ENCODE measurements at places on chromosomes 4 and X. TPM values are rescaled to one million over a fixed set of nuclear protein-coding genes. Genes with fewer than 3 reads are reported as not detected.
A peak's percentile ranks its signal among the peaks of the same experiment; 100 is the strongest.

DNA sequence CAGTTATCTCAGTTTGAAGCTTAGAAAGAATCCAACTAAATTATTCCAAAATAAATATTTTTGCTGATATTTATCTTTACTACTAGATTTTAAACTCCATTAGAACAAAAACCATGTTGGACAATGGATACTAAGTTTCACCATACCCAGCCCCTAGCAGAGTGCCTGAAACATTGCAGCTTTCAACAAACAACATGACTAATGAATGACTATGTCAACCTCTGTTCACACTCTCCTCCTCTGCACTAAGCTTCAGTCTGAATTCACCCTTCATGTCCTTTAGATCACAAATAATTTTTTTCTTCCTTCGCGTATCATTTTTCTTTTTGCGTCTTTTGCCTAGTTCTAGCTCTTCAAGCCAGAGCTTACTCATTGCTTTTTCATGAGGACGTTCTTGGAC lies 315.2 kb downstream of the PCDH10 start:
- no peak for DNase-seq
- no peaks in the 10 kb centered on the region for H3K36me3 ChIP-seq
- H3K27me3 ChIP-seq: no peaks in the 10 kb centered on the region

GRCh38 chrX:1493877-1494510 lies 41.3 kb upstream of the ASMTL start:
- H3K27me3 ChIP-seq: no peaks in the 10 kb centered on the region
- peaks cover 4% of the 10 kb centered on the region for H3K36me3 ChIP-seq
- H3K4me3 ChIP-seq: peak overlapping the region; percentile 45
- DNase-seq: peak; percentile 84
- H3K4me1 ChIP-seq: peaks cover 21% of the 10 kb centered on the region

GRCh38 chr4:93659629-93660028 lies 168.9 kb upstream of the ATOH1 start:
- H3K36me3 ChIP-seq: no peaks in the 10 kb centered on the region
- H3K27ac ChIP-seq: no peak overlapping the region
- no peak for DNase-seq
- no peak overlapping the region for H3K4me3 ChIP-seq
- H3K27me3 ChIP-seq: no peaks in the 10 kb centered on the region

Gene DCAF16
- 69.9 TPM for total RNA-seq

DNA sequence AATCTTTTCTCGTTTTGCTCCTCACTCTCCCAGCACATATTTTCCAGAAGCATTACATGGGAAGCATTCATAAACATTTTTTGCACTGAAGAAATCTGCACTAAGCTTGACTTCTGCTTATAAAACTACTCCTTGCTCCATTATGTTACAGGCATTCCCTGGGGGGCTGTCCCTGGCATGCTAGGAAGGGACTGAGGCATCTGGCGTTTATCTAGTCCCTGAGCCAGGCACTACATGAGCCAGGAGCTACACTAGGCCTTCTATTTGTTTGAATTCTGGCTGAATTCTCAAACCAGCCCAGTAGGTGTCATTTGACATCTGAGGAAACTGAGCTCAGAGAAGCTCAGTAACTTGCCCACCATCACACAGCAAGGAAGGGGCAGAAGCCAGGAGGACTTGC lies 43.3 kb downstream of the NHSL2 start:
- no peaks in the 10 kb centered on the region for H3K36me3 ChIP-seq
- H3K27ac ChIP-seq: no peak overlapping the region
- H3K4me3 ChIP-seq: no peak overlapping the region
- DNase-seq: no peak
- no peaks in the 10 kb centered on the region for H3K4me1 ChIP-seq

Gene PABPC1L2B
- total RNA-seq: not detected

DNA sequence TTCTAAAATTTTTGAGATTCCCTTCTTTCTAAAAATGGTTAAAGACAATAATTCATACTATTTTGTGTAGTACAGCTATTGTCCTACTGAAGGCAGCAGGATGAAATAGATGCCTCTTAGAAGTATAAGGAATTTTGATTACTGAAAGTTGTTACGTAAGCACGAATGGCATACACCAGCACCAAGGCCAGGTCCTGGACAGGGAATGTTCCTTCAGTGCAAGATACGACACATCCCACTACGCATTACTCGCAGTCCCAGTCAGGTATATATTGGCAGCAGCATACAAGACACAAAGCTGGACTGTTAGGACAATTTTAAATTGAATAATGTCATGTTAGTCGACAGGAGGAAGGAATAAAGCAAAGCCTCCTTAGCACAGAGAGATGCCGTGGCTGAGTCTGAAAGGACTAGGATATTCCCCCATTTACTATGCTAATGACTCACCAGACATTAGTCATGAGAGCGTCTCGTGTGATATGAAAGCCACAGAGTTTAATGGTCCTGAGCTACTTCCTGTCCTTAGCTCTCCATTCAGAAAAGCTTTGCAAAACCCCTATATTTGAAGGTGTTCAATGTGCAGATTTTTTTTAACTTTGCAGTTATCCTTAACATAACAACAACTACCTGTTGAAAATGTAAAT lies 504.3 kb downstream of the FAM133A start:
- no peaks in the 10 kb centered on the region for H3K4me1 ChIP-seq
- no peaks in the 10 kb centered on the region for H3K36me3 ChIP-seq
- H3K4me3 ChIP-seq: no peak overlapping the region
- no peak overlapping the region for H3K27ac ChIP-seq
- H3K27me3 ChIP-seq: no peaks in the 10 kb centered on the region

GRCh38 chr4:88828842-88829571 lies 131.4 kb upstream of the NAP1L5 start:
- no peak for DNase-seq
- H3K4me1 ChIP-seq: no peaks in the 10 kb centered on the region
- H3K27me3 ChIP-seq: no peaks in the 10 kb centered on the region
- H3K27ac ChIP-seq: no peak overlapping the region
- H3K4me3 ChIP-seq: no peak overlapping the region

All from B cell (primary cell).